ENCODE measurements at places on chromosomes 7 and 10. TPM values are rescaled to one million over a fixed set of nuclear protein-coding genes. Genes with fewer than 3 reads are reported as not detected.

The ABCC2 gene
- 0.39 TPM for total RNA-seq

The FASTK gene
- total RNA-seq, result 59.6 TPM

The ADGRA1 gene
- total RNA-seq, result not detected

The CPN1 gene
- not detected for total RNA-seq

The TLL2 gene
- not detected for total RNA-seq

Measured in hair follicular keratinocyte (primary cell).